ENCODE measurements at places on chromosomes 13 and 19. TPM values are rescaled to one million over a fixed set of nuclear protein-coding genes. Genes with fewer than 3 reads are reported as not detected.

- no peak overlapping the region for H3K4me3 ChIP-seq
- no peak for DNase-seq
- no peaks in the 10 kb centered on the region for H3K36me3 ChIP-seq
- no peaks in the 10 kb centered on the region for H3K27me3 ChIP-seq
- peaks cover 4% of the 10 kb centered on the region for H3K4me1 ChIP-seq
These were observed 429.8 kb downstream of the FOXO1 start for GRCh38 chr13:40236566-40237168.

- DNase-seq: no peak
- peak overlapping the region; percentile 21 for H3K4me3 ChIP-seq
- peak overlapping the region; percentile 84 for H3K27ac ChIP-seq
These were observed 11.7 kb downstream of the RANBP3 start for GRCh38 chr19:5966215-5966614.

DNA sequence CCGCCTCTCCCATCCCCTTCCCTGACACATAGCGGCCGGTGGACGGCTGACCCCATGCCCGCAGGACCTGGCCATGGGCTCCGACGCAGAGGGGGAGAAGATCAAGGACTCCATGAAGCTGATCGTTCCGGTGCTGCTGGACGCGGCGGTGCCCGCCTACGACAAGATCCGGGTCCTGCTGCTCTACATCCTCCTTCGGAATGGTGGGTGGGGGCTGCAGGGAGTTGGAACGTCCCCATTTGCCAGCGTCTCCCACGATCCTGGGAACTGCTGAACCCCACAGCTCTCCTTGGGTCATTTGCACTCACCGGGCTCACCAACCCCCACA lies 7.6 kb downstream of the STXBP2 start:
- no peaks in the 10 kb centered on the region for H3K36me3 ChIP-seq
- H3K4me3 ChIP-seq: no peak overlapping the region
- H3K27ac ChIP-seq: no peak overlapping the region
- H3K4me1 ChIP-seq: peaks cover 8% of the 10 kb centered on the region
- no peak for DNase-seq
- no peaks in the 10 kb centered on the region for H3K27me3 ChIP-seq

DNA sequence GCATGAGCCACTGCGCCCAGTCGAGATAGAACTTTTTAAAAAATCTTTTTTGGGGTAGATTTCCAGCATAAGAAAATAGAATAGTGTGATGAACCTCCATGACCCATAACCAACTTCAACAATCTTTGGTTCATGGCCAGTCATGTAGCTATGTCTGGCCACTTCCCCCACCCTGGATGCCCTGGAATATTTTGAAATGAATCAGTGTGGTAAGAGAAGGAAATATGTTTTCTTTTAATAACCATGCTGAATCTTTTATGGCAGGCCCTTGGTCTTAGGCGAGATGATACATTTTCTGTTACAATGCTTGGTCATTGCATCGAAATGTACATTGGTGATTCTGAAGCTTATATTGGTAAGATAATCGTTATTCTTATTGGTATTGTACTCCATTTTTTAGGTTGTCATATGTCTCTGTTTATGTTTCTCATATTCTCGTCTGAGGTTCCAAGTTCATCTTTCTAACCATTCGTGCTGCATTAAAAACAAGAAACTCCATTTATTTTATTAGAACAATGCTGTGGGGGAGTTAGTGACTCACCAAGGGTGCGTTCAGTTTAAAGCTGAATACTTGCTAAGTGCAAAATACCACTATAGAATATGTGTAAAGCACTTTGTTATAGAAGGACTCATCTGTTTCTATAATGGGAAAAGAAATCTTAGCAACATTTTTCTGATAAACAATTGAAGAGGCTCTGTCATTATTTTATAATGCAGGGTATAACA lies 16.4 kb upstream of the UPF3A start:
- H3K36me3 ChIP-seq: peaks cover 4% of the 10 kb centered on the region
- no peaks in the 10 kb centered on the region for H3K27me3 ChIP-seq
- no peak overlapping the region for H3K27ac ChIP-seq
- H3K4me1 ChIP-seq: peaks cover 46% of the 10 kb centered on the region
- H3K4me3 ChIP-seq: no peak overlapping the region

GRCh38 chr13:34258646-34259386 lies 440.9 kb downstream of the RFC3 start:
- no peaks in the 10 kb centered on the region for H3K36me3 ChIP-seq
- no peak overlapping the region for H3K27ac ChIP-seq

DNA sequence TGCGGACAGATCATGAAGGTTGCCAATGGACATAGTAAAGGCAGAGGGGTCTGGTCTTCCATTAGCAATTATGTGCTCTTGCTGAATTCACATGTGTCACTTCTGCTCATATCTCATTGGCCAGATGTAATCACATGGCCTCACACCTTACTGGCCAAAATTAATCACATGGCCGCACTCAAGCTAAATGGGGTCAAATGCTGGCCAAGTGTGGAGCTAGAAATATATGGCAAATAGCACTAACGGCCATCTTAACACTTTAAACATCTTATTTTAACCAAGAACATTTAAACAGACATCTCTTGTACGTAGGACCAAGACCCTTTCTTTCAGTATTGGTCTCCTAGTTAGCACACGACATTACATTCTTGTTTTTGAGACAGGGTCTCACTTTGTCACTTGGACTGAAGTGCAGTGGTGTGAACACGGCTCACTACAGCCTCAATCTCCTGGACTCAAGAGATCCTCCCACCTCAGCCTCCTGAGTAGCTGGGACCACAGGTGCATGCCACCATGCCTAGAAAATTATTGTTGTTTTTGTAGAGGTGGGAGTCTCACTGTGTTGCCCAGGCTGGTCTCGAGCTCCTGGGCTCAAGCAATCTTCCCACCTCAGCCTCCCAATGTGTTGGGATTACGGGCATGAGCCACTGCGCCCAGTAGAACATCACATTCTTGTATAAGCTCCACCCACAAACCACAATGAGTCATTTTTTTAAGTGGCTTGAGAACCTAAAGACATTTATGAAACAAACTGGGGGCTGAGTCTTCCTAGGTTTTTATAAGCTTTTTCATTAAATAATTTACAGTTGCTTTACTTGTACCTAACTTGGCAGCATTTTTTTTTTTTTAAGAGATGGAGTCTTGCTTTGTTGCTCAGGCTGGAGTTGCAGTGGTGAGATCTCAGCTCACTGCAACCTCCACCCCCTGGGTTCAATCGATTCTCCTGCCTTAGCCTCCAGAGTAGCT lies 2.9 kb upstream of the PTOV1 start:
- no peak overlapping the region for H3K4me3 ChIP-seq
- H3K36me3 ChIP-seq: no peaks in the 10 kb centered on the region
- H3K27ac ChIP-seq: peak overlapping the region; percentile 34
- no peaks in the 10 kb centered on the region for H3K27me3 ChIP-seq
- no peak for DNase-seq

DNA sequence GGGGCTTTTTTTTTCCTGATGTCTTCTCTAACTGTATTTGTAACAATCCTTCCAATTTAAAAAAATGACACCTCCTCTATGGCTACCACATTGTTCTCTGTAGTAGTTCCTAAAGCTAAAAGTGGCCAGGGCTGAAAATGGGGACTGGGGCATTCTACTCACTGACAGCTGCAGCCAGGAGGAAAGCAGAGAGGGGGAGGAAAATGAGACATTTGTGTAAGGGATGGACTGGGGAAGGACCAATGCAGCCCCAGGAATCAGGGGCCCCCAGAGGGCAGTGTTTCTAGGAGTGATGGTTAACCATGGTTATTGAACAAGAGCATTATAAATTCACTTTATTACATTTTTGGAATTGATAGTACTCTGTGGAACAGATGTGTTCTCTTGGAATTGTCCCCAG lies 34.3 kb upstream of the C1QTNF9 start:
- no peaks in the 10 kb centered on the region for H3K27me3 ChIP-seq
- no peak for DNase-seq
- H3K36me3 ChIP-seq: peaks cover 15% of the 10 kb centered on the region

GRCh38 chr19:15426485-15427349 lies 7.9 kb upstream of the AKAP8L start:
- peaks cover 16% of the 10 kb centered on the region for H3K4me1 ChIP-seq
- no peak for DNase-seq
- H3K36me3 ChIP-seq: no peaks in the 10 kb centered on the region
- H3K4me3 ChIP-seq: no peak overlapping the region

DNA sequence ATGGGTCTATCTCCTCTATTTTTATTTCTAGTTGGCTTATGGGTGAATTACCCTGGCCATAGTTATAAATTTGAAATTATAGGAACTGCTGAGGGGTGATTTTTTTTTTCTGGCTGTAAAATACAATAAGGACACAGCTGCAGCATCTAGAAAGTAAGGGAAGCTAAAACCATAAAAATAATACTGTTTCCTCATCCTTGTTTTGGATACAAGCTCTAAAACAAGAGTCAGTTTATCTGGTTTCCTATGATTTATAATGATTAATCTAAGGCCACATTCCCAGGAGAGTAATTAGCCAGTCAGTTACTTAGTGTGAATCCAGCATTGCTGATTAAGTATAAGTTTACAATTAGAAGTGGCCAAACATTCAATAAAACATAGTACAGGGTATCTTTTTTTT lies 219.1 kb upstream of the NBEA start:
- H3K27ac ChIP-seq: no peak overlapping the region
- no peaks in the 10 kb centered on the region for H3K4me1 ChIP-seq
- DNase-seq: no peak

GRCh38 chr13:51764184-51765141 lies 39.5 kb downstream of the DHRS12 start:
- DNase-seq: peak; percentile 41
- peak overlapping the region; percentile 94 for H3K27ac ChIP-seq
- H3K4me3 ChIP-seq: peak overlapping the region; percentile 90

GRCh38 chr13:59447846-59448620 lies 715.7 kb downstream of the DIAPH3 start:
- no peak overlapping the region for H3K27ac ChIP-seq
- H3K27me3 ChIP-seq: peaks cover 4% of the 10 kb centered on the region
- no peaks in the 10 kb centered on the region for H3K36me3 ChIP-seq

DNA sequence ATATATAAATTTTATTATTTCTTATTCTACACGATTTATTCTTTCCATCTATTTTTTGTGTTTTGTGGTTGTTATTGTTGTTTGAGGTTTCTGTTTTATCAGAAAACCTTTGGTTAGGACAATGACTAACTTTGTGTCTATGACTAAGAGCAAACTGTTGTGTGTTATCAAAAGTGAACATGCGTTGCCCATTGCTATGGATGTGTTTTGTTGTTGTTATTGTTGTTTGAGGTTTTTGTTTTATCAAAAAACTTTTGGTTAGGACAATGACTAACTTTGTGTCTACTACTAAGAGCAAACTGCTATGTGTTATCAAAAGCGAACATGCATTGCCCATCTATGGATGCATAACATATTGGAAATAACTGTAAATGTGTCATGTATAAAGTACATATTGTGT lies 692.3 kb downstream of the SLITRK1 start:
- no peak overlapping the region for H3K27ac ChIP-seq
- no peak overlapping the region for H3K4me3 ChIP-seq
- H3K36me3 ChIP-seq: no peaks in the 10 kb centered on the region
- H3K27me3 ChIP-seq: no peaks in the 10 kb centered on the region

GRCh38 chr13:99395436-99395835 lies 88.2 kb upstream of the GPR183 start:
- H3K4me3 ChIP-seq: no peak overlapping the region
- H3K27ac ChIP-seq: peak overlapping the region; percentile 50
- H3K27me3 ChIP-seq: no peaks in the 10 kb centered on the region
- peaks cover 2% of the 10 kb centered on the region for H3K36me3 ChIP-seq
- no peak for DNase-seq

DNA sequence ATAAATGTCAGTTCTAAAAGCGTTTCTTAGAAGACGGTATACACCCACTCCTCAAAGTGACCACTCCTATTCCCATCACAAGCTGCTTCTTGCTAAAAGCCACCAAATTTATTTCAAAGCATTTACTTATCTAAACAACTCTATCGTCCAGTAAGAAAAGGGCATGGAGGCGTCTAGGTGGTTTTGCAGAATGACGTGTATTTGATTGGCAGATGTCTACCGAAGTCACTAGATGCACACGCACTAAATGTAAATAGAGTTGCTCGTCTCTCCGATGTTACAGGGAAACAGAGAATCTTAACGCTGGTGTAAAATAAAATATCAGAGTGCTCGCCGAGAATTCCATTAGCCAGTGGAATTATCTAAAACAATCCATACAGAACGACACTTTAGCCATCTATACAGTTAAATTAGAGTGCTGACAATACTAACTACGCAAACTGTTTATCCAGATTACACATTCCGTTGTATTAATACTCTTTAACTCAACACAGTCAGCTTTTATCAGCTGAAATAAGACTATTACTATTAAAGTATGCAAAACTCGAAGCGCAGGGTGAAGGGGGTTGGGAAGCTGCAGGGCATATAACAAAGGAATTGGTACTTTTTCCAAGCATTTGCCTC lies 1.9 kb downstream of the KLF12 start:
- peak; percentile 27 for DNase-seq
- peak overlapping the region; percentile 100 for H3K27ac ChIP-seq
- H3K36me3 ChIP-seq: peaks cover 2% of the 10 kb centered on the region
- no peaks in the 10 kb centered on the region for H3K27me3 ChIP-seq
- H3K4me1 ChIP-seq: peaks cover 20% of the 10 kb centered on the region

- DNase-seq: peak; percentile 88
- peak within 1 kb of the TSS; percentile 96 for H3K4me3 ChIP-seq
- no peaks in the 10 kb centered on the region for H3K27me3 ChIP-seq
- H3K27ac ChIP-seq: peak within 1 kb of the TSS; percentile 100
- peaks cover 3% of the 10 kb centered on the region for H3K36me3 ChIP-seq
These were observed at the start of gene DHRS12 for GRCh38 chr13:51803422-51804294. DHRS12 (minus strand) TSS chr13:51804163; CDS start chr13:51799659, 4,504 bp downstream.

- H3K4me3 ChIP-seq: no peak overlapping the region
- DNase-seq: no peak
- H3K4me1 ChIP-seq: no peaks in the 10 kb centered on the region
- H3K27ac ChIP-seq: no peak overlapping the region
- H3K27me3 ChIP-seq: no peaks in the 10 kb centered on the region
- H3K36me3 ChIP-seq: no peaks in the 10 kb centered on the region
These were observed 1763.3 kb upstream of the MIR17HG start for GRCh38 chr13:89584058-89584620.

- no peak overlapping the region for H3K27ac ChIP-seq
- no peaks in the 10 kb centered on the region for H3K36me3 ChIP-seq
- no peaks in the 10 kb centered on the region for H3K4me1 ChIP-seq
- DNase-seq: no peak
- H3K27me3 ChIP-seq: no peaks in the 10 kb centered on the region
- H3K4me3 ChIP-seq: no peak overlapping the region
These were observed 148.5 kb upstream of the FREM2 start for GRCh38 chr13:38538422-38538821.

DNA sequence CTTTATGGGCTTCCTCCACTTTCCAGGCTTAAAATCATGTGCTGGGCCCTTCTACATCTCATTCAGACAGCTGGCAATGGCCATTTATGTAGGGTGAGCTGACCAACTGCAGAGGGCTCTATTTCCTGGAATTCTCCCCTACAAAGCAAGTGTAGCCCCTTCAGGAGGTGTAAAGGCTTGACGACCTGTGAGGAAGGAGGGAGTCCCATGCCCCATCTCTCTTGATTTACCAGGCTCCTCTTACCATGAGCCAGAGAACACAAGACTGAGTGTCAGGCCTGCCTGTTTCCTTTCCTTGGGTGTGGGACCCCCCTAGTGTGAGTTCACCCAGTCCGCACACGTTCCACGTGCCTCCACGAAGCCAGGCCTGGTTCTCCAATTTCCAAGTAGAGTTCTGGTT lies 16.6 kb downstream of the ZNF536 start:
- DNase-seq: no peak
- H3K36me3 ChIP-seq: no peaks in the 10 kb centered on the region
- no peak overlapping the region for H3K4me3 ChIP-seq

- H3K4me1 ChIP-seq: no peaks in the 10 kb centered on the region
- no peaks in the 10 kb centered on the region for H3K36me3 ChIP-seq
- no peaks in the 10 kb centered on the region for H3K27me3 ChIP-seq
- no peak overlapping the region for H3K27ac ChIP-seq
These were observed 1597.6 kb upstream of the MIR17HG start for GRCh38 chr13:89749888-89750287.

Gene GPR18
- 37.0 TPM for polyA plus RNA-seq

Gene ARHGEF18
- 5.6 TPM for polyA plus RNA-seq

Gene TEAD2
- polyA plus RNA-seq: not detected

Gene CCDC124
- polyA plus RNA-seq: 43.5 TPM

Gene STAP2
- 2.6 TPM for polyA plus RNA-seq
